ENCODE measurements at places on chromosomes 1 and 21.

DNA sequence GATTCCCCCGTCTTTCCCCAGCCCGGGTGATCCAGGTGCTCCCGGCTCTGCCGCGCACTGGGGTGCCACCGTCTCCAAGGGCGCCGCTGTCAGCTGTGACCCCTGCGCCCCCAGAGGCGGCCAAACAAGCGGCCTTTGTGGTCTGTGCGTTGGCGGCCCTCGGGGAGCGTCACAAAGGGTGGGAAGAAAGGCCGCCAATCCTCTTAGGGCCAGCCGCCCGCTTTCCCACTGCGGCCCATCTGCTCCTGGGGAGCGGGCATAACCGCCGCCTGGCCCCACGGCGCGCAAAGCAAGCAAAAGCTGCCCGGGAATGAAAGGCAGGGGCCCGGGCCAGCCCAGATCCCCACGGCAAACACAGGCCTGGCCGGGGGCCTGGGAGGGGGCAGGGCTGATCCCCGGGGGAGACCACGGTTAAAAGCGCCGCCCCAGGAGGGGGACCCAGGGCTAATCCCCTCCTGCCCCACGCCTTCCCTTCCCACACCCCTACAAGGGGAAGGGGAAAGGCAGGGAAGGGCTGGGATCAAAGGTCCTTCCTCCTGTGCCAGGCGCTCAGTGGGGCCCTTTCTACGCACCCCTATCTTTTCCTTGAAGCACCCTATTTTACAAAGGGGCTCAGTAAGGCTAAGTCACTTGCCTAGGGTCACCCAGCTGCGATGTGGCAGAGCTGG is 24.0 kb downstream of the C1QB start:
- DNase-seq, result no peak

DNA sequence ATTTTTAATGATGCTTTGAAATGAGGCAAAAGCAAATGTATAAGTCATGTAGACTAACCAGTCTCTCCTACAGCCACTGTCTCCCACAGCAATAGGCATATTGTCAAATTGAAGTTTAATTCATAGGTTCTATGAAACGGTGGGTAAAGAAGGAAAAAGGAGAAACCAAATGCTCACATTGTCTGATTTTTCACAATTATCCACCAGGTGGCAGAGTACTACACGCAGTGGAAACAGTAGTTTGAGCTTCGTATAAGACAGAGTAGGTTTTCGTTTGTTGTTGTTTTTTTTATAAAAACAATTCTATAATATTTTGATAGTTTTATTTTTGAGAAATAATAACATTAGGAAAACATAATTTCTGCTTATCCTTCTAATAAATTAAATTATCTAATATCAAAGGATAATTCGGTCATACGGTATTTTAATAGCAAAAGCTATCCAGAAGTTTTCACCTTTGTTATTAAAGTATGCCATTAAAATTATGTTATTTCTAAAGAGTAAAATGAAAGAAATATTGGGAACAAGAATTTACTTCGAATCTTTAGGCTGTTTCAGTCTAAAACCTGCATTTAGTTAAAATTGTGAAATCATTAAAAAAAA is 39.1 kb downstream of the TYW3 start:
- peak; percentile 33 for DNase-seq

DNA sequence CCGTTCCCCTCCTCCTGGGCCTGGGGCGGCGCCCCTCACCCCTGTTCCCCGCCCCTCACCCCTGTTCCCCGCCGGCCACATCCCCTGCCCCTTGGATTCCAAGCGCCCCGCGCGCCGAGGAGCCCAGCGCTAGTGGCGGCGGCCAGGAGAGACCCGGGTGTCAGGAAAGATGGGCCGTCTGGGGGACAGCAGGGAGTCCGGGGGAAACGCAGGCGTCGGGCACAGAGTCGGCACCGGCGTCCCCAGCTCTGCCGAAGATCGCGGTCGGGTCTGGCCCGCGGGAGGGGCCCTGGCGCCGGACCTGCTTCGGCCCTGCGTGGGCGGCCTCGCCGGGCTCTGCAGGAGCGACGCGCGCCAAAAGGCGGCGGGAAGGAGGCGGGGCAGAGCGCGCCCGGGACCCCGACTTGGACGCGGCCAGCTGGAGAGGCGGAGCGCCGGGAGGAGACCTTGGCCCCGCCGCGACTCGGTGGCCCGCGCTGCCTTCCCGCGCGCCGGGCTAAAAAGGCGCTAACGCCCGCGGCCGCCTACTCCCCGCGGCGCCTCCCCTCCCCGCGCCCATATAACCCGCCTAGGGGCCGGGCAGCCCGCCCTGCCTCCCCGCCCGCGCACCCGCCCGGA is at the start of gene TP73:
Gene TP73 (plus strand): TSS at position 587 of the 618 bp plus-strand sequence. CDS start 29,850 bp downstream, outside the sequence.
- DNase-seq, result no peak

- no peak for DNase-seq
Observed at GRCh38 chr21:32096411-32096810, 182.4 kb downstream of the MIS18A start.

Data from CD4-positive, alpha-beta T cell treated with Interleukin-12 subunit alpha and Interleukin-12 subunit beta, for 1 hour (primary cell).